ENCODE measurements at places on chromosomes 3 and 15.

- no peak for DNase-seq
Observed at GRCh38 chr3:181756645-181757297, 45.0 kb downstream of the SOX2 start.

- no peak for DNase-seq
Observed at GRCh38 chr3:50317300-50317699, 5.2 kb downstream of the HYAL2 start.

GRCh38 chr3:151567477-151567876 is 106.6 kb upstream of the IGSF10 start:
- no peak for DNase-seq

GRCh38 chr3:153688301-153689120 is 432.7 kb upstream of the ARHGEF26 start:
- DNase-seq = no peak

DNA sequence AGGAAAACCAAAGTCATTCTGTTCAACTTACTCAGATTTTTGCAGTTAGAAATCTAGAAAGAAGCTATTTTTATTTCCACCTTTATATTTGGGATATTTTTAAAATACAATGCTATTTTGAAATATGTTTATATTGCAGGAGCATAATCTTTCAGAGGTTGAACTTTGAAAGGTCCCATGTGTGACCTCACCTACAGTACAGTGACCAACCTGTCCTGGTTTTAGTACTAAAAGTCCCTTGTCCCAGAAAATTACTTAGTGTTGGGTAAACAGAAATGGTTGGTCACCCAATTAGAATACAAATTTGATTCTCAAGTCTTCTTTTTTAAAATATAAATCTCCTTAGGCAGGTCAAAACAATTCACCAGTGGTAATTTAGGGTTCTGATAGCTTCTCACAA is 141.6 kb upstream of the FRMD4B start:
- DNase-seq = no peak

GRCh38 chr3:60803216-60804173 is 447.8 kb downstream of the FHIT start:
- no peak for DNase-seq

DNA sequence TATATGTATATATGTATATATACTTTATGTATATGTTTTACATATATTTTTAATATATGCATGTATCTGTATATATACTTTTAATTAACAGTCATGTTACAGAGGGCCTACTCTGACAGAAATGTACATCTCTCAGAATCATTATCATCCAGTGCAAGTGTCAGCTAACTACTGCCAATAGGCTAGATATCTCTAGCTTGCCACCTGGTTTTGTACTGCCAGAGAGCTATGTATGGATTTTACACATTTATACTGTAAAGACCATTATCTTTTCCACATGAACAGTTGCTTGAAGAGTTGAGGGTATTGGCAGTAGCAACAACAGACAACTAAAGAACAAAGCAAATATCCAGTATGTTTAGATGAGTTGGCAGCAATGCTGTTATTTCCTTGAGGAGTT is 99.7 kb upstream of the VGLL3 start:
- no peak for DNase-seq

- DNase-seq = no peak
Observed at GRCh38 chr3:187958432-187959003, 195.4 kb upstream of the LPP start.

DNA sequence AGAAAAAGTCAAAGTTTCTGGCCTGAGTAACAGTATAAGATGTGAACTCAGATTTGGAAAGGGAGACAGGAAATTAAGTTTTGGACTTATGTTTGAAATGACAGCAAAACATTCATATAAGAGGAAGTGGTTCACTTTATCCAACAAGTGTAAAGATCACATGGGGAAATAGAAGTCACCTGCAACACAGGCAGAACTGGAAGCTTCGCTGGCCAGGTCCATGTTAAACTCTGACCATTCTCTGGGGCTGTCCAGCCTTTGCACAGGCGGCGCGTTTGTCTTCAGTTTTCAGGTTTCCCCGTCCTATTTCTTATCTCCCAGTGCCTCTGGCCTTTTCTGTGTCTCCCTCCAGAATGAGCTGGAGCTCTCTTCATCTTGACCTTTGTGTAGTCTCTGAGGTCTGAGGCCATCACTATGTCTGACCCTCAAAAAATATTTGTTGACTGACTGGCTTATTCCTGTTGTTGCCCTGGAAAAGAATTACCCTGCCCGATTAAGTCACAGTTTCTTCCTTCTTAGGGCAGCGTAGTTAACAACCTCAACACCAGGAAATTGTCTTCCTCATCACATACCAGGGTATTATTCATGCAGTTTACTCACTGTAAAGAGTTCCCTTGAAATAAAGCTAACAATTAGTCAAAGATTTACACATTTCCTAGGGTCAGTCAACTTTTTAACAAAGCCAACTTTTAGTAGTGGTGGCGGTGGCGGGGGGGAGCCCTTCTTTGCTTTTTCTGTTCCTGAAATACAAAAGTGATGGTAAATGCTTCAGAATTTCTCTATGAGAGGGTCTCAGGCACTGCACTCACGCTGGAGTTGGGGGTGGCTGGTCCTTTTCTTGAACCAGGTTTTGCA is 959 bp upstream of the RASA2 start:
- peak; percentile 19 for DNase-seq

GRCh38 chr3:149657321-149657925 is 402 bp downstream of the WWTR1 start:
- DNase-seq = peak; percentile 52

GRCh38 chr15:88450125-88450798 is 16.9 kb downstream of the MRPL46 start:
- peak; percentile 44 for DNase-seq

DNA sequence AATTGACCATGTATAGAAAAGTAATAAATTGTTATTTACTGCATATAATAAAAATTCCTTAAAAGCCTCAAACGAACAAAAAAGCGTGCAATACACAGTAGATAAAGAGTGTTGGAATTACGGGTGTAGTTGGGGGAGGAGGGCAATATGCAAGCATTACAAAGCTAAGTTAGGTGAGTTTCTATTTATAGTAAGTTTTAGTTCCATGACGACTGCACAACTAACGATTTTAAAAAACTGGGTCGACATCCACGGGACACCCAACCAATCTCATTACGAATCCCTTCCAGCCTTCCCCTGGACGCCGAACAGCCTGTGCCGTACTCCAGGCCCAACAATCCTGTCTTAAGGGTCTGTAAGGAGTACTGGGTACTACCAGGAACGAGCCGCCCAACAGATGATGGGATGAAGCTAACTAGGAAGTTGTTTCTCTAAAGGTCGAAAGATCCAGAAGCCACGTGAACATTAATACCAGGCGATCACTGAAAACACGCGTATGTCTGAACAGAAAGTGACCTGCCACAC is 677 bp downstream of the POLQ start:
- no peak for DNase-seq

- DNase-seq = no peak
Observed at GRCh38 chr15:101499863-101500713, 10.6 kb upstream of the PCSK6 start.

DNA sequence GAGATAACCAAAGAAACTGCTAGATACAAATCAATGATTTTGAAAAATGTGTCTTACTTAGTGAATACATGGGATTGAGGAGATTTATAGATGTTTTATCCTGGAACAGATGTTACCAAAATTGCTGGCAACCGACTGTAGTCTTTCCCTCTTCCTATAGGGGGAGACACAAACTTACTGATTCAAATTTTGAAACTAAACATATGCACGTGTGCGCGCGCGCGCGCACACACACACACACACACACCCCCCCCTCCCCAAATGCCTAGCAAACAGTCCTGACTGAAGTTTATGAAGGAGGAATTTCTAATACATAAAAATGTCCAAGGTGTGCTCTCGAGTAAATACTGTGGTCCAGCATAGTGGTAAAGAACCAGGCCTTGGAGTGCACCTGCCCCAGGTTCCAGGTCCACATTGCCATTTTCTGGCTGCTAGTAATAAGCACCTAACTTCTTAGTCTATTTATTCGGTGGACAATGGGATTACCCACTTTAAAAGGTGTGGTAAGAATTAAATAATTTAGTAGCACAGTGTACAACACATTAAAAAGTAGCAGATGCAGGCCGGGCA is 18.5 kb upstream of the C3orf62 start:
- DNase-seq = peak; percentile 11

GRCh38 chr15:39598958-39599845 is 18.3 kb downstream of the THBS1 start:
- no peak for DNase-seq

DNA sequence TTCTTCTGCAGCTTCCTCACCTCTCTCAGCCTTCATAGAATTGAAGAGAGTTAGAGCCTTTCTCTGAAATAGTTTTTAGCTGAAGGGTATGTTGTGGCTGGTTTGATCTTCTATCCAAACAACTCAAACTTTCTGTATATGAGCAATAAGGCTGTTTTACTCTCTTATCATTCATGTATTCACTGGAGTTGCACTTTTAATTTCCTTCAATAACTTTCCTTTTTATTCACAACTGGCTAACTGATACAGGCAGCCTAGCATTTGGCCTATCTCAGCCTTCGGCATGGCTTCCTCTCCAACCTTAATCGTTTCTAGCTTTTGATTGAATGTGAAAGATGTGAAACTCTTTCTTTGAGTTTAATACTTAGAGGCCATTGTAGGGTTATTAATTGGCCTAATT is 109.3 kb downstream of the GTPBP8 start:
- DNase-seq = no peak

GRCh38 chr3:52454938-52455282 is 494 bp upstream of the NISCH start:
- DNase-seq = no peak

GRCh38 chr15:63226155-63226883 is 36.9 kb downstream of the RAB8B start:
- DNase-seq = no peak

- no peak for DNase-seq
Observed at GRCh38 chr3:178901204-178901603, 170.4 kb downstream of the ZMAT3 start.

GRCh38 chr15:27222479-27222878 is 251.5 kb downstream of the GABRG3 start:
- DNase-seq = no peak

DNA sequence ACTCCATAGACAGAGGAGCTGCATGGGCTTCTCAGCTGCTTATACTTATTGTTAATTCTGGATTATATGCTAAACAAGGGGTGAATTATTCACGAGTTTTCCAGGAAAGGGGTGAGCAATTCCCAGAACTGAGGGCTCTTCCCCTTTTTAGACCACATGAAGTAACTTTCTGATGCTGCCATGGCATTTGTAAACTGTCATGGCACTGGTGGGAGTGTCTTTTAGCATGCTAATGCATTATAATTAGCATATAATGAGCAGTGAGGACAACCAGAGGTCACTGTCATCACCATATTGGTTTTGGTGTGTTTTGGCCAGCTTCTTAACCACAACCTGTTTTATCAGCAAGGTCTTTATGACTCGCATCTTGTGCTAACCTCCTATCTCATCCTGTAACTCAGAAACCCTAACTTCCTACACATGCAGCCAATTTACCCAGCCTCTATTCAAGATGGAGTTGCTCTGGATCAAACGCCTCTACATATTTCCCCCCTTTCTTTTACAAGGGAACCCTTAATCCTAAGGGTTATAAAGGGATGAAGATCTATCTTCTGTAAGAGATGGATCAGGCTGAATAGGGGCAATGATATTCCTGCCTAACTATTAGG is 12.1 kb upstream of the DMXL2 start:
- DNase-seq = no peak

DNA sequence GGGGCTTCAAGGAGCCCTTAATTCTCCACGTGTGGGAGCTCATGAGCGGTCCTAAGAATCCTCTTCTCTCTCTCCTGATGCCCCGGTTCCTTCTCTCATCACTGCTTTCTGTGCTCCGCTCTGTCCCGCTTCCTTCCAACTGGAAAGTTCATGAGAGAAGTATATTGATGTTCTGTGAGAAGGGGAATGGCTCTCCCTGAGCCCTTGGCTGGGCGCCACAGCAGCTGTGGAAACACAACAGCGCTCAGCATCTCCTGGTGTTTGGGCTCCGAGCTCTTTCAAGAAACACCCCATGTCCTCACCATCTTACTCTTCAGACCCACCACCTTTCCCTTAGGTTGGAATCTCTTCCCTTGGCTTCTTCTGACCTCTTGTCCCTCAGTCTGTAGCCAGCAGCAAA is 161.7 kb downstream of the VGLL4 start:
- DNase-seq = no peak

GRCh38 chr15:50753463-50753862 is 12.0 kb downstream of the SPPL2A start:
- no peak for DNase-seq

GRCh38 chr3:17027318-17027717 is 142.6 kb downstream of the PLCL2 start:
- no peak for DNase-seq

DNA sequence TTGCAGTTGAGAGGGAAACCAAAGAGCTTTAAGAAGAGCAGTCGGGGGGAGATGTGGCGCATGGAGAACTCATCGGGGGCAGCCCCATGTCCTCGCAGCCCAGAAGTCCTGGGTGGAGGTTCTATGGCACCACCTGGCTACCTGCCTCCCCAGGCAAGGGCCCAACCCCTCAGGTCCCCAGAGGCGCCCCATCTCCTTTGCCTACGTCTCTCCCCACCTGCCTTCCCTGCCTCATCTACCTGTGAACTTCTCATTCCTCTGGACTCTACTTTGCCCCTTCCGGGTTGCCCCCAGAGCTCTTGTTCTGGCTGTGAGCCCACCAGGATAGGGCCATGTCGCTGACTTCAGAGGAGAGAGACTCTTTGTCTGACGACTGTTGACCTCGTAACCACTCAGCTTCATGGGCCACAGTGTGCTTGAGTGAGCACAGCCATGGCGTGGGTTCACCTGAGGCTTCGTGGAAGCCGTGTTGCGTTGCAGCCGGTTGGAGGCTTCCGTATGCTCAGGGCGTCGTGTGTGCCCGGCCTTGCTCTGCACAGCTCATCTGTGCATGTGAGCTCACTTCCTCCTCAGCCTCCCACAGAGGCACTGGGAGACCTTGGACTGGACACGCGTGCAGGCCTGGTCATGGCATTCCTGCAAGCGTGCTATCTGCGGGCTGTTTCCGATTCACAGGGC is 13.4 kb downstream of the APBA2 start:
- DNase-seq = no peak

DNA sequence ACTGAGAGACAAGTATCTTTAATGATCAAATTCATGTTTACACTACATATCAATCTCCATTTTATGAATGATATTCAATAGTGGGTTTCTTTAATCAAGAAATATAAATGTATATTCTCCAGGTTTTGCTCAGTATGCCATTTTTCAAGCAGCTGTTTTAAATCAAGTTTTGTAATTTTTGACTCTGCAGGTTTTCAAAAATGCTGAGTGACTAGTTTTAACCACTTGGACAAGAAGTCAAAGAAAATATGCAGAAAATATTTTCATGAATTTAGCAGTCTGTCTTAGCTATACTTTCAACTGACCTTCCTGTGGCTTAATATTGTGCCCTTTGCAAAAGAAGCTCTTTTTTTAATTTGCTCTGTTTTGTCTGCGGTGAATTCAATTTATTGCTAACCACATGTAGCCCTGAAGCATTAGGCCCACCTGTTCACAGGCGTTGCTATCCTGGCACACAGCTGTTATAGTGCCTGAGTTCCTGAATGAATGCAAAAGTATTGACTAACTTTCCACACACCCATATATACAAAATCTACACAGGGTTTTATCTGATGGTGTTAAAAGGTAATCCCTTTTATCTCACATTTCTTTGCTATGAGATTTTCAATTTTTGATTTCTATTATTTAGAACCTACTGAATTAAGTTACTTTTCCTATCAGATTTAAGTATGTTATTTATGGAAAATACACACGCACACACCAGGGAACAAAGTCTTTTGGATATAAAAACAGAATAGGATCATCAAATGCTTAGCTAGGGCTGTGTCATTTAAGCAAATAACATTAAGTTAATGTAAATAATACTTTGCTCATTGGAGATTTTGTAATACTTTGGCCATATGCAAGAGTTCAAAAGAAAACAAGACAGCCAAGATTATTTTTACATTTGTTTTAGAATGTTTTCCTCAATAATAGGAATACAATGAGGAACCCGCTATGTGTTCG is 1166.1 kb upstream of the GBE1 start:
- no peak for DNase-seq

Measured in left kidney (tissue), 8 donors.